ENCODE measurements at places on chromosomes 6 and 20.

- no peak for DNase-seq
These were observed 144.5 kb upstream of the RALGAPA2 start for GRCh38 chr20:20856956-20857355.

- DNase-seq = no peak
These were observed 46.4 kb upstream of the FERMT1 start for GRCh38 chr20:6169251-6169650.

DNA sequence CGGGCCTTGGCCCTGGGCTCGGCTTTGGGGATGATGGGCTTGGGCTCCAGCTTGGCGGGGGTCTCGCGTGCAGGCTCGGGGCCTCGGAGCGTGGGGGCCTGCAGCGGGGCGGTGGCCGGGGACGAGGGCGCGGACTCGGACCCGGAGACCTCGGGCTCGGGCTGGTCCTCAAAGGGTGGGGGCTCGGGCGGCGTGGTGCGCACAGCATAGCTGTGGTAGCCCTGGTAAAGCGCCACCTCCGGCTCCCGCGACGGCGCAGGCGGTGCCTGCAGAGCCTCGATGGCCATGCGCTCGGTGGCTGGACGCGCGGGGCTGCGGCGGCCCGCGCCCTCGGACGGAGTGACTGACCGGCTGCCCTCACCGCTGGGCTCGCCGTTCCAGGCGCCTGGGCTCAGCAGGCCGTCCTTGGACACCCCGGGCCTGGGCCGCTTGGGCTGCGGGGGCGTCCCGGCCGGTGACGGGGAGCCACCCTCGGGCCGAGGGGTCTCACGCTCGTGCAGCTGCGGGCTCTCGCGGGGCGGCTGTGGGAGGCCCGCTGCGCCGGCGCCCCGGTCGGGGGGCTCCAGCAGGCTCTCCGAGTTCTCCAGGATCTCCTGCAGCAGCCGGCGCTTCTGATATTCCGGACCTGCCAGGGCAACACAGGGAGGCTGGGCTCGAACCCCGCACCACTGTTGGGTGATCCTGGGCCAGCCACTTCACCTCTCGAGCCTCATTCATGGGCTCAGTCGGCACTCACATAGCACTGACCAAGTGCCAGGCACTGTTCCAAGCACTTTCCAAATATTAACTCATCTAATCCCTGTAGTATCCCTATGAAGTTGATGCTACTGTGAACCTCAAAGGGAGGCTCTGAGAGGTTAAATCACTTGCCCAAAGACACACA, 71.0 kb downstream of the JPH2 start:
- no peak for DNase-seq

DNA sequence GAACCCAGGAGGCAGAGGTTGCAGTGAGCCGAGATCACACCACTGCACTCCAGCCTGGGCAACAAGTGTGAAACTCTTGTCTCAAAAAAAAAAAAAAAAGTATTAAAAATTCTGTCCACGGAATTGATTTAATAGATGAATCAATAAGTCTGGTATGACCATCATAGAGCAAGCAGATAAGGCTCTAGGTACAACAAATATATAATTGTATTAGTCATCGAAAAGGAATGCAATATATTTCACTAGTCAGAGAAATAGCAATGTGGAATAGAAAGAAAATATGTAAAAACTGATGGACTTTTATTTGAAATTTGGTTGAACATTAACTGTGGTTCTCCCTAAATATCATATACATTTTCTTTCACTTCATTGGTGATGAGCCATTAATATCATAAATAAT, 476.8 kb upstream of the AGPAT4 start:
- no peak for DNase-seq

DNA sequence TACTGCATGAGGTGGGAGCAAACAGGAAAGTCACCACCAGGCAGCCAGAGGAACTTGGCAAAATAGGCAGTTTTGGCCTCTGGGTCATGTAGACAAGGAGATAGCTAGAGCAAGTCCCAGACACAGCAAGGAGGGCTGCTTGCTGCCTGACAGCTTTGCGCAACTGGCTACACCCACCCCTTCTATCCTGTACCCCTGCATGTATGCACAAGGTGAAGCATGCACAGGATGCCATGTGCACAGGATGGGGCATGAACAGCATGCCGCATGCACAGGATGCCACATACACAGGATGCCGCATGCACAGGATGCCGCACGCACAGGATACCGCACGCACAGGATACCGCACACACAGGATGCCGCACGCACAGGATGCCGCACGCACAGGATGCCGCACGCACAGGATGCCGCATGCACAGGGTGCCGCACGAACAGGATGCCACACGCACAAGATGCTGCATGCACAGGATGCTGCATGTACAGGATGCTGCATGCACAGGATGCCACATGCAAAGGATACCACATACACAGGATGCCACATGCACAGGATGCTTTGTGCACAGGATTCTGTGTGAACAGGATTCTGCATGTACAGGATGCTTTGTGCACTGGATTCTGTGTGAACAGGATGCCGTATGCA, 104.9 kb upstream of the IYD start:
- DNase-seq = peak; percentile 21

GRCh38 chr6:161128680-161129196, 137.2 kb downstream of the MAP3K4 start:
- DNase-seq = peak; percentile 46

- DNase-seq = no peak
These were observed 205.7 kb downstream of the EPM2A start for GRCh38 chr6:145529582-145529981.

GRCh38 chr6:112054555-112055190, 769 bp downstream of the CCN6 start:
- no peak for DNase-seq

GRCh38 chr6:9612489-9612888, 802.4 kb downstream of the TFAP2A start:
- DNase-seq = no peak

GRCh38 chr6:157764178-157765068, 58.6 kb upstream of the SNX9 start:
- peak; percentile 89 for DNase-seq

GRCh38 chr20:62622877-62623487, 19.3 kb upstream of the SLCO4A1 start:
- no peak for DNase-seq

GRCh38 chr6:21476112-21476511, 117.4 kb upstream of the SOX4 start:
- no peak for DNase-seq

- no peak for DNase-seq
These were observed 115.2 kb upstream of the SCGN start for GRCh38 chr6:25536781-25537180.

DNA sequence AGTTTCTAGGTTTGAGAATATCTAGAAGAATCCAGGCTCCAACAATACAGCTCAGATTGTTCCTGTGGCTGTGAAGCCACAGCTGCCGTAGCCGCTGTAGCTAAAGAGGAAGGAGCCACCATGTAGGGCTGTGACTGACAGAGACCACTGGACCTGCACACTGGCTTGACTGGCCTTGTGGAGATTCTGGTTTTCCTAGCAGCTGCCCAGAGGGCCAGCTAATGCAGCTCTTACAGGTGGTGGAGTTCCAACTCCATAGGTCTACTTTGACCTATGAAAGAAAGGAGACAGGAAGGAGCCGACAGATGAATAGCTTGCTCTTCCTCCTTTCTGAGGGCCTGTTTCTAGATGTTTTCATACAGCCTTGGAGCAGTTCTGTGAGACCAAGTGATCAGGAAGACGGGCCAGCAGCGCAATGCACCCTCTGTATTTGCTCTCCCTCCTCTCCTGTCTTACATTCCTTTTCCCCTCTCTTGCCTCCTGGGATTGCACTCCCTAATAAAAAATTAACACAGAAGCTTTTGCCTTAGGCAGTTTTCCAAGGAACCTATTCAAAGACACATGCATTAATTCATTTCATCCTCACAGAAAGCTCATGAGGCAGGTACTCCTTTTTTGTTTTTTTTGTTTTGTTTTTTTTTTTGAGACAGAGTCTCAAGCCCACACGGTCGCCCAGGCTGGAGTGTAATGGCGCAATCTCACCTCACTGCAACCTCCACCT, 51.8 kb upstream of the MYB start:
- DNase-seq = no peak

- no peak for DNase-seq
These were observed 26.8 kb downstream of the MCM8 start for GRCh38 chr20:5977223-5977622.

- peak; percentile 17 for DNase-seq
These were observed at the start of gene HLA-DRB1 for GRCh38 chr6:32589596-32590449. HLA-DRB1 (minus strand) TSS chr6:32589848; CDS start chr6:32589742, 106 bp downstream.

DNA sequence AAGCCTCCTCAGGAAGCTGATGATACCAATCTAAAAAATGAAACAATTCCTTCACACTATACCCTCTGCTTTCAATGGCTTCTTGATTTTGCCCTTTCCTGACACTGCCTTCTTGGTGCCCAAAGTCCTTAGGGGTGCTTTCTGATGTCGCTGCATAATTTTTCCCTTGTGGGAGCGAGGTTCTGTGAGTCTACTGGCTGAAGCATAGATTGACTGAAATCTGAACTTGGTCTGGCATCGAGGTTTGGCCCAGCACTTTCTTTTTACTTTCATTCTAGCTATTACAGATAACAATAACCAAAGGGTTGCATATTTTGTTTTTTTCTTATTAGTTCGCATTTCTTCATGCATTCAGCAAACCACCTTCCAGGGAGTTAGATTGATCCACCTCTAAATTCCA, 65.8 kb downstream of the E2F3 start:
- no peak for DNase-seq

- no peak for DNase-seq
These were observed 25.2 kb upstream of the MC3R start for GRCh38 chr20:56223352-56223751.

DNA sequence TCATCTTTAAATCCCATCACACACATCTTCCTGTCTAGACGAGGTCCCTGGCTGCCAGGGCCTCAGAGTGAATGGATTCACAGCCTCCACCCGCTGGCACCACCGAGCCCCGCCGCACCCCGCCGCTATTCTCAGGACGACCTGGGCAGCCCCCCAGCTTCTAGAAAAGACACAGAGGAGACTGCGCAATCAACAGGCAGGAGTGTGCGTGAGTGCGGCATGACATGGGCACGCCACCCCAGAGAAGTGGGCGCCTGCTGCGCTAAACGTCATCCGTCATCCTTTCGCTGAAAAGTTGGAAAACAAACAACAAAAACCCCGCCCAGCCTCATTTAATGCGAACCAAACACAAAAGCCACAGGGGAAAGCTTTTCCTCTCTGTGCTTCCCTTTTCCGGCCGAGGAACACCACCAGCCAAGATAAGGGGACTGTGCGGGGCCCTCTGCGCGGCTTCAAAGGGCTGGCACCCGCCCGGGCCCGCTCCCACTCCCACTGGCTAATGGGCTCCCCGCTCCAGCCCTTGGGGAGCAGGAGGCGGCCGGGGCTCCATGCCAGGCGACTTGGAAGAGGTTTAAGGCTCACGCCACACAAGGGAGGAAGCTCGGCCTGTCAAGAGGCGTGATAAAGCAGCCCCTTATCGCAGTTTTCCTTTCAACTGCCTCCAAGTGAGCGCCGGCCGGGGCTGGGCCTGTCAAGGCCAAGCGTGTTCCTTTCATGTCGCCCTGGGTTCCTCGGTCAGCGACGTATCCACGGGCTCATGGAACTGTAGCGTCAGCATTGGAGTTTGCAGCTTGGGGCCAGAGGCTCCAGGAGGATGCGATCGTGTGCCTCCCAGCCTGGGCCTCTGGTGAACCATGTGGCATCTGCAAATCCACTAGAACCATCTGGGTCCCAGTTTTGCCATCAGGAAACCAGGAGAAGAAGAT, 50.1 kb downstream of the NFATC2 start:
- DNase-seq = no peak

- no peak for DNase-seq
These were observed 3.5 kb downstream of the C20orf204 start for GRCh38 chr20:64039293-64040160.

- no peak for DNase-seq
These were observed 162.2 kb downstream of the NKAIN2 start for GRCh38 chr6:123965894-123966293.

DNA sequence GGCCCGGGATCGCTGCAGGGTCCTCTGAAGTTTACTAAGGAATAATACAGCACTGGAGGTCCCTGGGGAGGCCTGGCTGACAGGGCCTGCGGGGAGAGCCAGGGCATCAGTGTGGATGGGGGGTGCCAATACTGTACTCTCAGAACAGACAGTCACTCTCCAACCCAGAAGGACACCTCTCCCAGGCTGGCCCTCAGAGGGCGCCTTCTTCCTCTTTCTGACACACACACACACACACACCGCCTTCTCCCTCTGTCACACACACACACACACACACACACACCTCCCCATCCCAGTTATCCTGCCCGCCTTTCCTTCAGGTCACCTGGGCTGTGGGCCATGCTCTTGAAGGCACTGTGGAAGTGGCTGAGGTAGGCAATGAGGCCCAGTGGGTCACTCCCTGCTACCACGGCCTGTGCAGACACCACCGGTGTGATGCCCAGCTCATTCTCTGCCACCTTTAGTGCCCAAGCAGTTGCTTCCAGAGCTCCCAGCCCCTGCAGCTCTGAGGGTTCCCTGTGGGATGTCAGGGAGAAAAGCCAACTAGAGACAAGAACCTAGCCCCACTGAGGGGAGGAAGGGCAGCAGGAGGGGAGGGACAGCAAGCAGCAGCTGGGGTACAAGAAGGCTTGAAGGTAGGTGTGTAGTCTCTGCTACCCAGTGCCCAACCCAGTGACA, 7.5 kb downstream of the SMPD2 start:
- DNase-seq = no peak

GRCh38 chr20:13610184-13610583, 28.5 kb downstream of the TASP1 start:
- DNase-seq = no peak

DNA sequence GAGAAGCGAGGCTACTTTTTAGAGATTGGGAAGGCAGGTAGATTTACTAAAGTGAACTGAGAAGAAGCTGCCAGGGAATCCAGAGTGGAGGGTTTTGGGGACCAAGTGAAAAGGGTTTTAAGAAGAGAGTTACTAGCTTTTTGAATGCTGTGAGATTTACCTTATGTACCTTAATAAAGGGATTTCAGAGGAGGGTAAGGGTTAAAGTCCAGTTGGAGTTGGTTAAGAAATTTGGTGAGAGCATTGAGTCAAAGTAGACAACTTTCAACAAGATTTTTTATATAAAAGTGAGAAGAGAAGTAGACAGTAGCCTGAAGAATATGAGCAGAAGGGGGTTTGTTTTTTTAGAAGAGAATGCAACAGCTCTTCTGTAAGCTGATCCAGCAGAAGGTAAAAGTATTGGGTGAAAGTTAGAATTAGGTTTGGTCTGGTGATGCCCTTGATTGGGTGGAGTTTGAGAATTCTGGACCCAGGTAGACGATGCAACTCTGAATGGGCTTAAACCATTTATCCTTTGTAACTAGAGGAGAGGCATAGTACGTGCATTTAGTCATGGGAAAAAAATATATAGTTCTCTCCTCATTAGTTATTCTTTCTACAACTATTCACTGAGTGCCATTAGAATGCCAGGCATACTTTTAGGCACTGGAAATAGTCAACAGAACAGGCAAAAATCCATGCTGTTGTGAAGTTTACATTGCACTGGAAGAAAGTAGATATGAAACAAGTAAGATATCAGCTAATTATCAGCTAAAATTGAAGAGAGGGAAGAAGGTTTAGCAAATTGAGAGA, 44.8 kb downstream of the ATRN start:
- no peak for DNase-seq
